Effector memory CD4-positive, alpha-beta T cell (primary cell): ENCODE measurements at places on chromosomes 5 and 9.

DNA sequence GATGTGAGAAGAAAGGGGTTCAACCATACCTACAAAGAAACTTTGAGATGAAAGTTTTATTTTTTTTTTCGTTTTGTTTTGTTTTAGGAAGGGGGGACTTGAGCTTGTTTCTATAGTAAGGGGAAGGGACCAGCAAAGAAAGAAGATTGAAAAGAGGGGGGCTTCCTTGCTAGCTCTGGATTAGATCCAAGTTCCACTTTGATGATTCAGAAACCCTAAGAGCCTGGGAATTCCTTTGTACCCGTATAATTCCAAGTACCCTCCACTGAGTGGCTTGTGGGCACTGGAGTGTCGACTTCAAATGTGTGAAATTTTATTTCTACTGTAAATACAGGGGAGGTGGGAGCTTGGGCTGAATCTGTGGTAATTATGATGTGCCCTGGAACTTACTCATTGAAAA is 10.9 kb downstream of the MAMDC2 start:
- DNase-seq = no peak

DNA sequence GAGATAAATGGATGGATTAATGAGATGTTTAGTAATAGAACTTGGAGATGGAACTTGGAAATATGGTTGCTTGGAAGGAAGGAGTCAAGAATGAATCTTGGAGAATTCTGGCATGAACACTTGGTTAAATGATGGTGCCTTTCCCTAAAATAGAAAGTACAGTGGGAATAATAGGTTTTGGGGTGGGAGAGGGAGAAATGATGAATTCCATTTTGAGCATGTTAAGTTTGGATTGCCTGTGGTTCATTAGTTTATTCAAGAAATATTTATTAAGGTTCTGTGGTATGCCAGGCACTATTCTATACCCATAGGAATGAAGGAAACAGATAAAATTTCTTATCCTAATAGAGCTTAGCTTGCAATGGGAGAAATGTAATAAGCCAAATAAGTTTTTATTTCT is 58.4 kb downstream of the PBX3 start:
- DNase-seq = no peak

- no peak for DNase-seq
Observed at GRCh38 chr5:17989036-17989435, 354.8 kb downstream of the TAF11L14 start.

- no peak for DNase-seq
Observed at GRCh38 chr9:134204991-134205578, 40.7 kb upstream of the RNU6ATAC start.
